NCI-H1930 (cell line): ENCODE measurements at places on chromosomes 4 and X.

GRCh38 chr4:168293386-168293975 lies 25.1 kb downstream of the DDX60 start:
- DNase-seq: no peak

DNA sequence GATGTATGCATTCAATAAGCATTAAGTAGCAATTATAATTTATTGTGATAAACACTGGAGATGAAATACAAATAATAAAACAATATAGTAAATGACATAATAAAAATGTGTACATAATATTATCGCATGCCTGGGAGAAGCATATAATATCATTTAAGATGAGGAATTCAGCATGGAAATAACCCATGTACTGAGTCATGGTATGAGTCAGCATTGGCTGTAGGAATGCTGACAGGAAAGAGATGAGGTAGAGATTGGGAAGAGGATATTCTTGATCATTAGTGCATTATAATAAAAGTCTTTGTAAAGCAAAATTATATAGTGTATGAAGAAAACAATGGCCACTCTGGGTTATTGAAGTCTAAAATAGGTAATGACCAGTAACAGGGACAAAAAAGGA lies 82.8 kb downstream of the MAGEB10 start:
- DNase-seq: no peak

DNA sequence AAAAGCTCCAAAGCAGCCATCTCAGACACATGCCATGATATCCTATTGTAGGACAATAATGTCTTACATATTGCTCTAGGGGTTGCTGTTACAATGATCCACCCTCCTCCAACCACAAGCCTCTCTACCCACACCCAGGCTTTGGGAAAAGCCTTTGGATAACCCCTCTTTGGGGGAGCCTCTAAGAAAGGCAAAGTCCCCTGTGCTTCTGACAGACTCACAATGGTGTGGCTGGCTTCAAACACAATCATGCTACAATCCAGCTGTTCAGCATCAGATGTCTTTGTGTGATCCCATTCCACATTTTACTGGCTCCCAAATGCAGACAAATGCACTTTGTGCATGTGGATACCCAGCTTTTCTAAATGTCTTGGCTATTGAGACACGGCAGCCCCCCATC lies 65.9 kb upstream of the CAPN6 start:
- DNase-seq: no peak

DNA sequence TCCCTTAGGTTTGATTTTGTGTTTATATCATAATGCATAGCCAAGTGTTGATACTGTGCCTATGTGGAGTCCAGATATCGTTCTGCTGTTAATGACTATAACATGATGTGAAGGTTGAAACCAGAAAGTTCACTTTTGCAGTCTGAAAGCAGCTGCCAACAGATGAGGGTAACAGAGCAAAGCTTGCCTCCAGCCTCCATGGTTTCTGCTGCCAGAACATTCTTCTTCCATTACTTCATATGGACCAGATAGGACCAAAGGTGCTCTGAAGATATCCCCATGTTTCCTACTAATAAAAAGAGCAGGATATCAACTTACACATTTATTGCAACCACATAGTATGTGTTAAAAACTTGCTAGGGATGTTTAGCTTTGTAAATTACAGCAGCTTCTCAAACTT lies 394.1 kb downstream of the SPRY1 start:
- no peak for DNase-seq

DNA sequence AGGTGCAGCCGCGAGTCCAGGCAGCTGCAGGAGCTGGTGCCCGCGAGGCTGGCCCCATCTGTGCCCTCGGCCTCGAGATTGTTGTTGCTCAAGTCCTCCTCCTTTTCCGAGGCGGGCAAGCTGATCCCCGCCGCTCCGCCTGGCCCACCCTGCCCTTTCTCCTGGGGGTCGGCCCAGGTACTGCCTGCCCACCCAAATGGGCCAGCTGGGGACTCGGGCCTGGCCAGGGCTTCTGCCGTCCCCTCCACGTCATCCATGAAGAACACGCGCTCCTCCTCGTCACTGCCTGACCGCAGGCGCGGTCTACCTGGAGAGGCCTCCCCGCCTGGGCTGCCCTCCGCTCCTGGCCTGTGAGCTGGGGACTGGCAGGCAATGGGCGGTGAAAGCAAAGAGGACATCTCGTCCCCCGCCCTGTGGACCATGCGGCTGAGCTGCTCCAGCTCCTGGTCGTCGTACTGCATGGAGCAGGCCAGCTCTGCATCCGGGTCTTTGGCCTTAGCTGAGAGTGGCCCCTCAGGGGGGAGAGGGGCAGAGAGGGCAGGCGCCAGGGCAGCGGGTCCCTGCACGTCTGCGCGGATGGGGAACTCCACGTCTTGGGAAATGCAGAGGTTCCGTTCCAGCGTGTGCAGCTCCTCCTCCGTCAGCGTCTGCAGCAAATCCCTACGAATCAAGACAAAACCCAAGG lies 43.1 kb upstream of the MXD4 start:
- DNase-seq: no peak

- no peak for DNase-seq
Observed at GRCh38 chrX:2457289-2458133, 43.3 kb downstream of the DHRSX start.

DNA sequence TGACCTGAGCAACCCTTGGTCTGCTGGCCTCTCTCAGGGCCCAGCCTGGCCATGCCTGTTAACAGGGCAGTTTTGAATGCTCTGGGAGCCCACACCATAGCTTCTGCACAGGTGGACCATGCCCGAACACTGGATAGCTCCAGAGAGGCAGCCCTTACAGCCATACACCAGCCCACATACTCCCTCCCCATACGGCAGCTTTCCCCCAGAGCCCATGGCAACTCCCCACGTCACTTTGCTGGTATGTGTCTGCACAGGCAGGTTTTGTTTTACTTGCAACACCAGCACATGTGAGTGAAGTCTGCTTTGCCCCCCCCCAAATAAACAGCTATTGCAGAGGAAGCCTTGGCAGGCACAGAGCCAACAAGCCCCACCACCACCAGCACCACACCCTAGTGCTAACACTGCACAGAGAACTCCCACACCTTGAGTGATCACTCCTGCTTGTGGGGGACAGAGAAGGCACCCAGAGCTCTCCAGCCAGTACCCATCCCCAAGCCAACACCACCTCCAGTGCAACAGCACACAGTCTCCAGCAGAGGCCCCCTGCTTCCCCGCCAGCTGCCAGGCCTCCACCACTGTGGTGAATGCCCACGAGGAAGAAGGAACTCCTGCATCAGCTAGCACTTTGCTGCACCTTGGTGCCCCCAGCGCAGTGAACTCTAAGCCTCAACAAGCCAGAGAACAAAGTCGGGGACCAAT lies 87.3 kb downstream of the STPG2 start:
- no peak for DNase-seq

DNA sequence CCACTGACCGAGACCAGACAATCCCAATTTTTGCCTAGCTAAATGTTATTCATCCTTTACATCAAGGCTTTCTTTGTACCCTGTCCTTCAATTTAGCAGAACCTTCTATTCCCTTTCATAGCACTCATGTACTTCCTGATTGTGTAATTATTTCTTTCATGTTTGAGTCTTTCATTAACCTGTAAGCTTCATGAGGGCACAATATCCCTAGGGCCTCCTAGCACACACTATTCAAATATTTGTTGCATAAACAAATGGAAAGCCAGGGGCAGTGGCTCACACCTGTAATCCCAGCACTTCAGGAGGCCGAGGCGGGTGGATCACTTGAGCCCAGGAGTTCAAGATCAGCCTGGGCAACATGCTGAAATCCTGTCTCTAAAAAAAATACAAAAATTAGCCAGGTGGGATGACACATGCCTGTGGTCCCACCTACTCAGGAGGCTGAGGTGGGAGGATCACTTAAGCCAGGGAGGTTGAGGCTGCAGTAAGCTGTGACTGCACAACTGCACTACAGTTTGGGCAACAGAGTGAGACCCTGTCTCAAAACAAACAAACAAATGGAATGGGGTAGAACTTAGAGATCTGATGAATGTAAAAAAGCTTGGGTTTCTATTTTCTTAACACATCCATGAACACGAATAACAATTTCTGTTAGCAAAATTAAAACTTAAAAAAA lies 59.0 kb downstream of the SAT1 start:
- no peak for DNase-seq

DNA sequence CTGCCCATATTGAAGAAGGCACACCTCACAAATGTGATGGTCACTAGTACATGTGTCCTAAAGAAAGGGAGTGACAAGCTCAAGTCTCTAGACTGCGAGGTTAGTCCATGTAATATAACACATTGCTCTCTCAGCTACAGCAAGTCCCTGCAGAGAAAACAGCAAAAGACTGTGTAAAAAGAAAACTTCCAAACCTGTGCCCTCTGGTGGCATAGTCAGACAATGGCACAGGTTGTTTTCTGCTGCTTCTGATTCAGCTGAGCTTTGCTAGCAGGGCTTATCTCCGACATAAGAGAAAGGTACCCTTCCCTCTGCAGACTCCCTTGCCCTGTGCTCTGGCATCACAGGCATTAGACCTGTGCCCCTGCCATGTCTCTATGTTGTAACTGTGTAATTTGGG lies 1.4 kb upstream of the SERPINA7 start:
- no peak for DNase-seq

GRCh38 chrX:120253784-120254183 lies 3.2 kb downstream of the ZBTB33 start:
- DNase-seq: no peak

DNA sequence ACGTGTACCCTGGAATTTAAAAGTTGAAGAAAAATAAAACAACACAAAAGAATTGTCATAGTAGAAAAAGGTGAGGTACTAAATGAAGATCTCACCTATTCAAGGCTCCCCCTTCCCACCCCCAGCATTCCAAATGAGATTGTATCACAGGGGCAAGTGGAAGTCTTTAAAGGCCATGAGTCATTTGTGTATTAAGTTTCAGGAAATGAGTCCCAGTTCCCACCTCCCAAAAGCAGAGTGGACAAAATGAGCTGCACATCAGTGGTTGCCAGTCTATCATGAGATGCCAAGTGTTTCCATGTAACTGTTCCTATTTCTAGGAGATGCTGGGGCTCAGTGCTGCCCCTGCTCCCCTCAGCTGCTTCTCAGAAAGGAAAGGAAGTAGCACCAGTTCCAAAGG lies 20.1 kb downstream of the ARHGEF9 start:
- DNase-seq: no peak

GRCh38 chrX:7926501-7926900 lies 712 bp downstream of the PNPLA4 start:
- no peak for DNase-seq

- DNase-seq: no peak
Observed at GRCh38 chr4:98522636-98523395, 135.6 kb downstream of the TSPAN5 start.

DNA sequence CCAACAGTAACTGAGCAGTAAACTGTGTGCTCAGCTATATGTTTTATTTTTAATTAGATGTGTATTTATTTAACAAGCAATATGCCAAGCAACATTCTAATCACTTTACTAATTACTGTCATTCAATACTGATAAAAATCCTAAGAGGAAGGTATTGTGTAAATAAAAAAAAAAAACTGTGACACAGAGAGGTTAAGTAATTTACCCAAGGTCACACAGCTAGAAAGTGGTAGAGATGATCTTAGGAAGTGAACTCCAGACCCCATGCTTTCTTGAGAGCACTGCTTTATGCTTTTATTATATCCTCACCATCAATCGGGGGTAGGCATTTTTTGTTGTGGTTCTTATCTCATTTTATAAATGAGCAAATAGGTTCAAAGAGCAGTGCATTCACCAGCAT lies 417.1 kb downstream of the RAB28 start:
- no peak for DNase-seq

DNA sequence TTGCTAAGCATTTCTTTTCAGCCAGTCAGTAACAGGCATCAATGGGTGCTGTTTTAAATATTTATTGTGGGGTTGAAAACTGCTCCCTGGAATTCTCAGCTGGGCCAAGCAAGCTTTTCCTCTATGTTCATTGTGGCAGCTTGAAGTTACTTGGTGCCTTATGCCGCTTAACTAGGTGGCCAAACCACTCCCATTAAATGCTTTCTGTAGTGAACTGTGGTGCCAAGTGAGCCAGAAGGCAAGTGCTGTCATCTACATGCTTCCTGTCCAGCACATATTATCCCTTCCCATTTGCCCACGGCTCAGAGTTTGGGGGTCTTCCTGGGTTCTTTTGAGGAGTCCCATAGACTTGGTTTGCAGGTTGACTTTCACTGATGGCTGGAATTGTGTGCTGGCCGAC lies 64.8 kb downstream of the TAB3 start:
- no peak for DNase-seq

DNA sequence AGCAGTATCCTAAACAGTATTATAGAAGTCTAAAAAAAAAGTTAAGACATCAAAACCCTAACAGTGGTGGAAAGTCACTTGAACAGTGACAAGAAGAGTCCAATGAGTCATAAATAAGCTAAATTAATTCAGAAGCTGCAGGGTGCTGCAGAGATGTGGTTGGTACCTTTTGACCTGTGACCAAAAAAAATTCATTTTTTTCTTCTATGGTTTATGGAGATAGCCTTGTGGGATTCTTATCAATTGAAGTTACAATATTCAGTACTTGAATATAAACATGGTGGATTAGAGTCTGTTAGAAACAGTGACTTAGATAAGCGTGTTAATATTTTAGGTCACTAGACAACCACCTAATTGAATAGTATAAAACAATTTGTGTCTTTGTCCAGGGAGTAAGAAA lies 35.4 kb downstream of the CCSER1 start:
- DNase-seq: no peak

GRCh38 chr4:133188433-133189146 lies 39.5 kb downstream of the PCDH10 start:
- DNase-seq: no peak

- no peak for DNase-seq
Observed at GRCh38 chr4:141240671-141241070, 20.0 kb downstream of the ZNF330 start.

GRCh38 chr4:7285244-7286094 lies 93.1 kb downstream of the SORCS2 start:
- no peak for DNase-seq

DNA sequence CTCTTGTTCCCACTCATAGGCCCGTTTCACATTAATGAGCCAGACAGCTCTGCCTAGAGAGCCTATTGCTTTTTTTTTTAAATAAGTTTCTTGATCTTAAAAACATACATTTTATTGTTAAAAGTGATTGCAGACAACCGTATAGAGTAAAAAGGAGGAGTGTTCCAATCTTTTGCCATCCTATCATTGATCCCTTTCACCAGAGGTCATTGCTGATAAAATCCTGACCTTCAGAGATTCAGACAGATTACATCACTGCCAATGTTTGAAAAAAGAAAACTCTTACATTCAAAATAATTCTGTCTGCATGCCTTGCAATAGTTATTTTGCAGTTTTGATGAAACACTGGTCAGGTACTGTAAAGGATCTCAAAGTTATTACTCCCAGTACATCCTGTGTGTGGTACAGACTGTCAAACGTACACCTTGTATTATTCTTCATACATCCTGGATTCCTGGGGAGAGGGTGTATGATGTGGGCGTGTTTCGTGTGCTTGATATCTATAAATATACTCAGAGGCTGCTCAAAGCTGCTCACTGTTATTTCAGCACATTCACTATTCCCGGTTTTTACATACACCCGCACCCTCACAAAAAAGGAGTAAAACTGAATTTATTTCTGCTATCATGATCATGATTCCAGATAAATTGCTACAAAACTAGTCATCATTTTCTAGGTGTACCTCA lies 15.4 kb upstream of the KLHL2 start:
- DNase-seq: no peak

GRCh38 chr4:52144372-52144771 lies 93.3 kb downstream of the SPATA18 start:
- DNase-seq: no peak

- no peak for DNase-seq
Observed at GRCh38 chr4:108833046-108833445, 70.2 kb upstream of the ETNPPL start.
